ENCODE measurements at places on chromosomes 4 and X. TPM values are rescaled to one million over a fixed set of nuclear protein-coding genes. Genes with fewer than 3 reads are reported as not detected.
A peak's percentile ranks its signal among the peaks of the same experiment; 100 is the strongest.

The CDK16 gene
- total RNA-seq: 174 TPM

GRCh38 chr4:14620567-14621141 lies 381.6 kb upstream of the CPEB2 start:
- no peak for DNase-seq

The ASB12 gene
- not detected for total RNA-seq

The SLC4A4 gene
- 12.0 TPM for total RNA-seq

DNA sequence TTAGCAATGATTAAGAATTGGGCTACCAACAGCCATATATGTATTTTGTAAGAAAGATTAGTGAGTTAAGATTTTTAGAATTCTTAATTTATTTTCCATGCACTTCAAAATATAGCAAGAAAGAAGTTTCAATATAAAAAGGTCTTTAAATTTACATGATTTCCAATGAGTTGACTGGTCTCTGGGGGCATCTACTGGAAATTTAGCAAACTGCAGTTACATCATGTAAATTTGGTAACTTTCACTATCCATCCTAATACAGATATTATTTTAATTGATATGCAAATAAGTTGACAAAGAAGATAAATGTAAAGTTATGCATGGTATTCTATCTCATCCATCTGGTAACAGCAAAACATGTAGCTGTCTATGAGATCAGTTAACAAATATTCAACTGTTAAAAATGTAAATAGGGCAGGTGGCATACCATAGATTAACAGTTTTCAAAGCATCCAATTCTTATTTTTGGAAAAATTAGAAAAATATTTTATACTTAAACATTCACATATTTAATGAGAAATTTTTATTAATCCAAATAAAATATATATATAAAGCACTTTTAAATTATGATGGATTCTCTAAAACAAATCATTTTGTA lies 29.1 kb downstream of the TTC29 start:
- peak; percentile 44 for DNase-seq

DNA sequence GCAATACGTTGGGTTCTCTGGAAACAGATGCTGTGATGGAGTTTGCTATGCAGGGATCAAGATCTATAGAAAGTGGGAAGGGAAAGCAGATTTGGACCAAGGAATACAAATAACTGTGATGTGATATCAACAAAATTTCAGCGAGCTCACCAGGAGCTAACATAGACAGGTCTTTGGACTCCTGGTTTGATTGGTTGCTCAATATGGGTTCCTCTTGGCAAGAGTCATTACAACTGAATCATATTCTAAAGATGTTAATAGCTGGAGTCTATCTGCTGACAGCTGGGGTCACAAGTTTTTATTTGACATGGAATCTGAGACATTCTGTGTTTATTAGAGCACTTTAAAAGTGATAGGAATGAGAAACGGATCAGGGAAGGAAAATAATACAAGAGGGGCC lies 637.6 kb upstream of the GNPDA2 start:
- DNase-seq: no peak

The FGFBP1 gene
- 19.1 TPM for total RNA-seq

Measured in renal cortical epithelial cell (primary cell).